CD14-positive monocyte (primary cell): ENCODE measurements at places on chromosomes 1 and 21. TPM values are rescaled to one million over a fixed set of nuclear protein-coding genes. Genes with fewer than 3 reads are reported as not detected.

DNA sequence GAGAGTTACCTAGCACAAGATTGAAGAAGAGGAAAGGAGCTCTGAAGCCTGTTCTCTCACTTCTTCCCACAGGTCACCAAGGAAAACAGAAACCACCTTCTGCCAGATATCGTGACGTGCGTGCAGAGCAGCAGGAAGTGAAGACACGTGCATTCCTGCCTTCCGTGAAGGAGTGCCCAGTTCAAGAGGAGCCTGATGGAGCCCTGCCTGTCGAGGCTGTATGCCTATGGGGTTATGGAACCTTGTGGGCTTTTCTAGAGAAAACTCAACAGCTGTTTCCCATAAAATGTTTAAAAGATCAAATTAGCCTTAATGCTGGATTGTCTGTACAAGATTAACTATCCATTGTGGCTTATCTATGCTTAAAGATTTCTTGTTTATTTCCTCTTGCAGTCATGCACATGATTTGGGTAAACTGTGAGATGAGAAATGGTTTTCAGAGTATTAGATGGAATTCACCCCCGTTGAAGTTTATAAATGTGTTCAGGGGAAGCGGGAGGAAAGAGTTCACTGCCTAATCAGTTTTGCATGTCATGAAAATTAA, 27.8 kb downstream of the NTPCR start:
- no peak overlapping the region for H3K27ac ChIP-seq
- no peaks in the 10 kb centered on the region for H3K27me3 ChIP-seq
- H3K4me3 ChIP-seq = no peak overlapping the region

- no peak for DNase-seq
- H3K27me3 ChIP-seq = no peaks in the 10 kb centered on the region
- no peaks in the 10 kb centered on the region for H3K4me1 ChIP-seq
These were observed 1109.3 kb upstream of the B3GALT2 start for GRCh38 chr1:194295685-194296084.

- H3K27me3 ChIP-seq = no peaks in the 10 kb centered on the region
- no peak overlapping the region for H3K4me3 ChIP-seq
- H3K27ac ChIP-seq = no peak overlapping the region
- no peaks in the 10 kb centered on the region for H3K36me3 ChIP-seq
- no peak for DNase-seq
- no peaks in the 10 kb centered on the region for H3K4me1 ChIP-seq
These were observed 242.4 kb upstream of the GREM2 start for GRCh38 chr1:240854367-240854766.

The KCNJ9 gene
- polyA plus RNA-seq = not detected in 2 replicates

The REN gene
- not detected in 2 replicates for polyA plus RNA-seq

- no peak for DNase-seq
- no peaks in the 10 kb centered on the region for H3K36me3 ChIP-seq
- H3K27me3 ChIP-seq = no peaks in the 10 kb centered on the region
- no peak overlapping the region for H3K4me3 ChIP-seq
- H3K27ac ChIP-seq = no peak overlapping the region
- H3K4me1 ChIP-seq = no peaks in the 10 kb centered on the region
These were observed 4.2 kb upstream of the PADI1 start for GRCh38 chr1:17200756-17201155.

DNA sequence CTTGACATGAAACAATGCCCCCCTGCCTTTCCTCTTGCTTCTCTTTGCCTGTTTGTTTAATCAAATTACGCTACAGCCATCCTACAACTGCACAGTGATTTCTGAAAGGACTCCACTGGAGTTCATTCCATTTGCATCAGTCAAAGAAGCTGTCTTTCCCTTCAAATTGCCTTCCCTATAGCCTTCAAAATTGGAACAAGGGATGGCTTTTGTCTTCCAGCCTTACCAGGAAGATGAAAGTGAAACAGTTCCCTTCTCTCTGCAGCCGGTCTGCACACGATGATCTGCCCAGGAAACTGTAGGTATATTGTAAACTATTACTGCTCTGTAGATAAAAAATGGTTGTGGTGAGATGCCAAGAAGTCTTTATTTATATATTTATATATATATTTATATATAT, 65.6 kb upstream of the ETS2 start:
- H3K4me1 ChIP-seq = peaks cover 21% of the 10 kb centered on the region
- H3K27ac ChIP-seq = no peak overlapping the region
- H3K27me3 ChIP-seq = no peaks in the 10 kb centered on the region
- no peak overlapping the region for H3K4me3 ChIP-seq
- H3K36me3 ChIP-seq = no peaks in the 10 kb centered on the region

DNA sequence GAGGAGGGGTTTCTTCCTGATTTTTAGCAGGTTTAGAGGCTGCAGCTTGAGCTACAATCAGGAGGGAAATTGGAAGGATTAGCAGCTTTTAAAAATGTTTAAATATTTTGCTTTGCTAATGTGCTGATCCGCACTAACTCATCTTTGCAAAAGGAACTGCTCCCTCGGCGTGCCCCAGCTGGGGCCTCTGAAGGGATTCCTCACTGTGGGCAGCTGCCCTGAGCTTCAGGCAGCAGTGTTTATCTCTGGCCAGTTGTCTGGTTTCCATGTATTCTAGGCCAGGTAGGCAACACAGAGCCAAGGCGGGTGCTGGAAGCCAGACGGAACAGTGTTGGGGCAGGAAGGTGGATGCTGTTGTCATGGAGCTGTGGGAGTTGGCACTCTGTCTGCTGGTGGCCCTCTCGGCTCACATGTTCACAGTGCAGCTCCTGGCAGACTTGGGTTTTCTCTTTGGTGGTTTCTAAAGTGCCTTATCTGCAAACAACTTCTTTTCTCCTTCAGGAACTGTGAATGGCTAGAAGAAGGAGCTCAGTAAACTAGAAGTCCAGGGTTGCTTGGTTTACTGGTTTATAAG, 18.9 kb downstream of the NECAP2 start:
- H3K27ac ChIP-seq = no peak overlapping the region
- DNase-seq = no peak
- no peaks in the 10 kb centered on the region for H3K4me1 ChIP-seq
- no peaks in the 10 kb centered on the region for H3K27me3 ChIP-seq

- peaks cover 69% of the 10 kb centered on the region for H3K4me1 ChIP-seq
- peak overlapping the region; percentile 79 for H3K27ac ChIP-seq
- peaks cover 53% of the 10 kb centered on the region for H3K36me3 ChIP-seq
- no peaks in the 10 kb centered on the region for H3K27me3 ChIP-seq
- DNase-seq = no peak
These were observed 11.5 kb upstream of the A3GALT2 start for GRCh38 chr1:33332357-33332789.

The FCRLB gene
- 0.39 TPM for polyA plus RNA-seq

DNA sequence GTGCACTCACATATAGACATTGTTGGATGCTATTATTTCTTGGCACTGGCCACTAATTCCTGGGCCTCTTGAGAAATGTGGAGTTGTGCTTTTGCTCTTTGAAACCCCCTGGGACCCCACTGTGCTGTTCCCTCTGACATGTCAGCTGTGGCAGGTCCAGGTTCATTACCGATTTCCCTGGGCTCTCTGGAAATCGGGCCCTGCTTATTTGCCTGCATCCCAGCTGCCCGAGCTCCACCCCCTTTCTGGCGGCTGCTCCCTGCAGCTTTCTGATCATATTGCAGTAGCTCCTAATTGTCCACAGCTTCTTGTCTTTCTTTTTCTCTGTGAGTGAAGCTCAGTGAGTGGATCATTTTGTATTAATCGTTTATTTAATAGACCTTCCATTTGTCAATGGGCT, 183.7 kb upstream of the FAM78B start:
- no peak overlapping the region for H3K4me3 ChIP-seq
- H3K4me1 ChIP-seq = no peaks in the 10 kb centered on the region
- DNase-seq = no peak
- H3K27me3 ChIP-seq = no peaks in the 10 kb centered on the region
- no peak overlapping the region for H3K27ac ChIP-seq

DNA sequence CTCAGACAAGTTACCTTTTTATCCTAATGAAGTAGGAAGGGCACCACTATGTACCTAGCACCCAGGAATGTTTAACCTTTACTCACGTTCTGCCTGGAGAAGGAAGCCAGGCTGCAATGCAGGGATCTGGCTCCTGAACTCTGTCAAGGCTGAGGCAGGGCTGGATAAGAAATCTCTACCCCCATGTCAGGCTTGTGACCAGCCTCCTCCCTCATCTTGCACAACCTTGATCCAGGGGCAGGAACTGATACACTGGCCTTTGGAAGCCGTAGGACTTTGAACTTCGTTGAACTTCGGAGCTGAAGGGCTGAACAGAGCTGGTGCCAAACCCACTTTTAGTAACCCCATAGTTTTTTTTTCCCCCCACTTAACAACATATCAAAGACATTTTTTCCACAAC, 8.0 kb upstream of the AKR1A1 start:
- H3K4me3 ChIP-seq = peak overlapping the region; percentile 37
- H3K4me1 ChIP-seq = peaks cover 64% of the 10 kb centered on the region
- no peaks in the 10 kb centered on the region for H3K27me3 ChIP-seq
- H3K36me3 ChIP-seq = no peaks in the 10 kb centered on the region

The ADORA3 gene
- 2.7 TPM for polyA plus RNA-seq

GRCh38 chr1:193562121-193562520, 375.7 kb upstream of the B3GALT2 start:
- no peak overlapping the region for H3K27ac ChIP-seq
- H3K4me3 ChIP-seq = no peak overlapping the region
- DNase-seq = no peak
- no peaks in the 10 kb centered on the region for H3K36me3 ChIP-seq
- no peaks in the 10 kb centered on the region for H3K27me3 ChIP-seq

The RIMKLA gene
- polyA plus RNA-seq = not detected

The PGBD5 gene
- not detected for polyA plus RNA-seq

The TMEM54 gene
- polyA plus RNA-seq = not detected

GRCh38 chr1:50841791-50842387, 118.2 kb downstream of the FAF1 start:
- no peak overlapping the region for H3K27ac ChIP-seq
- no peaks in the 10 kb centered on the region for H3K4me1 ChIP-seq
- H3K36me3 ChIP-seq = no peaks in the 10 kb centered on the region
- no peak for DNase-seq
- no peak overlapping the region for H3K4me3 ChIP-seq
- no peaks in the 10 kb centered on the region for H3K27me3 ChIP-seq

- H3K27ac ChIP-seq = no peak overlapping the region
- H3K4me1 ChIP-seq = peaks cover 6% of the 10 kb centered on the region
- H3K4me3 ChIP-seq = no peak overlapping the region
- no peaks in the 10 kb centered on the region for H3K27me3 ChIP-seq
- H3K36me3 ChIP-seq = peaks cover 4% of the 10 kb centered on the region
- DNase-seq = no peak
These were observed 106.9 kb downstream of the LTN1 start for GRCh38 chr21:28885853-28886177.

The LENEP gene
- polyA plus RNA-seq = not detected in 2 replicates

GRCh38 chr1:3501856-3502640, 47.6 kb downstream of the ARHGEF16 start:
- no peak for DNase-seq
- H3K36me3 ChIP-seq = no peaks in the 10 kb centered on the region
- H3K27me3 ChIP-seq = no peaks in the 10 kb centered on the region
- no peaks in the 10 kb centered on the region for H3K4me1 ChIP-seq

GRCh38 chr1:53395671-53396215, 63.5 kb upstream of the DMRTB1 start:
- no peaks in the 10 kb centered on the region for H3K27me3 ChIP-seq
- H3K27ac ChIP-seq = no peak overlapping the region
- DNase-seq = no peak
- H3K4me1 ChIP-seq = peaks cover 2% of the 10 kb centered on the region
- no peaks in the 10 kb centered on the region for H3K36me3 ChIP-seq

DNA sequence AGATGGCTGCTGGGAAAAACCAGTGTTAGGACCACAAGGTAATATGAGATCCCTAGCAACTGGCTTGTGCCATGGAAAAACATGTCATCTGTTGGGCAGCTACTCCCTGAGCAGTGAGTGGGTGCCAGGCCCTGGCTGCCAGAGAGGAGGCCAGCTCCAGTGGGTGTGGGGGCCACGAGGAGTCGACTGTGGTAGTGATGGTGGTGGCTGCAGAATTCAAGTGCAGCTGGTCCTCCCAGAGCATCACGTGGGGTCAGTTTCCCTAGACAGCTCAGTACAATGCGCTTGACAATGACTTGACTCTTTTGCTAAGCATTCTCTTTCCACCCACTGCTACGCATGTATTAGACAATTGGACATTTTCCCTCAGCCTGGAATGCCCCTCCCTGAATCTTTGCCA, 14.5 kb upstream of the CDC42 start:
- peaks cover 49% of the 10 kb centered on the region for H3K4me1 ChIP-seq
- no peaks in the 10 kb centered on the region for H3K27me3 ChIP-seq
- DNase-seq = no peak

GRCh38 chr1:147641695-147642592, 28.4 kb downstream of the ACP6 start:
- peak; percentile 43 for DNase-seq
- H3K27me3 ChIP-seq = no peaks in the 10 kb centered on the region
- H3K4me1 ChIP-seq = peaks cover 5% of the 10 kb centered on the region
- no peak overlapping the region for H3K4me3 ChIP-seq
- no peaks in the 10 kb centered on the region for H3K36me3 ChIP-seq

DNA sequence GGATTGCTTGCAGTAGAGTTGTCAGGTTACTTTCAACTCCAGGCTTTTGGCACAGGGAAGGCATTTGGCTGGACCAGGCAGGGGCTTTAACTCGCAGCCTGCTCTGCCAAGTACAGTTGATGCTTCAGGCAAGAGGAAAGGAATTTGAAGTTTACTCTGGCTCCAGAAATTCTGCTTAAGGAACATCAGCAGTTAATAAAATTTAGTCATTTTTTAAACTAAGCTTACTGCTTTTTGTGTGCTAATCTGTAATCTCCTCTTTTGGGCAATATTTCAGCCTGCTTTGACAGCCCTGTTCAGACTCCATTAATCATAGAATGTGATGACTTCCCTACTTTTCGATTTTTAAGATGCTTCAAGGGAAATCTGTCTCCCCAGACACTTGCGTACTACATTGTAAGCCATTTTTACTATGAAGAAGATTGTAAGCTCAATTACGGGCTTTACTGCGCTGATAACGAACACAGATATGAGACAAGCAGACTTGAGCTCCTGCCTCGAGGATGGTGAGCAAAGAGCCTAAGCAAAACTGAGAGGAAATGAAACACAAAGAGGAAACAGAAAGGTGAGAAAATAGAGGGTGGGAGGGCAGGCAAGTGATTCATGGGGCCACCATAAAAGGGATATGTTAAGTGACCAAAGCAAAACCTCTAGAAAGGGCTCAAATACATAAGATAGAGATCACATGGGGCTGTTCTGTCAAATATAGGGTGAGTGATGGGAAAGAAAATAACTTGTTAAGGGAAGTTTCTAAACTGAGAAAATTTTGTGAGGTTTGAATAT, 76.6 kb upstream of the VAV3 start:
- H3K4me3 ChIP-seq = no peak overlapping the region
- no peak overlapping the region for H3K27ac ChIP-seq
- no peaks in the 10 kb centered on the region for H3K27me3 ChIP-seq
- DNase-seq = peak; percentile 35
- H3K4me1 ChIP-seq = peaks cover 32% of the 10 kb centered on the region

The XPR1 gene
- 2.1 and 4.7 TPM in 2 replicates for polyA plus RNA-seq

DNA sequence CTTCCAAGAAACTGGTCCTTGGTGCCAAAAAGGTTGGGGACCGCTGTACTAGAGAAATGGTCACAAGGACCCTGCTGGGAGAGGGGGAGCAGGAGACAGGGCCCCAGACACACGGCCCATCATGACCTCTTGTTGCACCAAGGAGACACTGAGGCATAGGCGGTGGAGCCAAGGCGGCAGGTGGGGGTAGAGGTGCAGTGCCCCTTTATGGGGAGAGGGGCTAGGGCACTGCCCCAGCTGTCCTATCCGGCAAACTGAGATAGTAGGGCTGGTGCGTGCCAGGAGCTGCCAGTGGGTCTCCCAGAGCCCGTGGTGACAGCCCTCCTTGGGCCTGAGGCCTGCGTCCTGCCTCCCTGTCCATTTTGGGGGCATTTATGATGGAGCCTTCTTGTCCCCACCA, 20.3 kb downstream of the TNNT2 start:
- no peaks in the 10 kb centered on the region for H3K36me3 ChIP-seq
- H3K27ac ChIP-seq = no peak overlapping the region
- H3K4me1 ChIP-seq = no peaks in the 10 kb centered on the region
- no peak overlapping the region for H3K4me3 ChIP-seq
- no peak for DNase-seq
- H3K27me3 ChIP-seq = no peaks in the 10 kb centered on the region
